ENCODE measurements at places on chromosomes 1 and 21.

- DNase-seq, result no peak
Measured at GRCh38 chr21:23017989-23018388, 2019.8 kb downstream of the NCAM2 start.

DNA sequence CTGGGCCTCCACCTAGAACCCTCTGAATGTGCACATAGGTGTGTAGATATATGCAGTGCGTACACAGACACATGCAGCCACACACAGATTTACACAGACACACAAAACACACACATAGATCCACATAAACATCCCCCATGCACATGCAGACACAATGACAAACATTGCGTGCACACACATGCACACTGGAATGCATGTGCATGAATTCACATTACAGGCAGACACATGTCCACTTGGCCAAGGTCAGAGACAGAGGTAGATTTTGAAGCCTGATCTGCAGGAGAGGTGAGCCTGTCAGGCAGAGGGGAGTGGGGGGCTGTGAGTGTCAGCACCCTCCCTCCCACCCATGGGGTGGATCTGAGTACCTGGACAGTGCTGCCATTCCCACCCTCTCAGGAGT, 338.5 kb downstream of the PTPRU start:
- DNase-seq, result no peak

GRCh38 chr1:221805121-221805520, 63.2 kb upstream of the DUSP10 start:
- DNase-seq, result no peak

DNA sequence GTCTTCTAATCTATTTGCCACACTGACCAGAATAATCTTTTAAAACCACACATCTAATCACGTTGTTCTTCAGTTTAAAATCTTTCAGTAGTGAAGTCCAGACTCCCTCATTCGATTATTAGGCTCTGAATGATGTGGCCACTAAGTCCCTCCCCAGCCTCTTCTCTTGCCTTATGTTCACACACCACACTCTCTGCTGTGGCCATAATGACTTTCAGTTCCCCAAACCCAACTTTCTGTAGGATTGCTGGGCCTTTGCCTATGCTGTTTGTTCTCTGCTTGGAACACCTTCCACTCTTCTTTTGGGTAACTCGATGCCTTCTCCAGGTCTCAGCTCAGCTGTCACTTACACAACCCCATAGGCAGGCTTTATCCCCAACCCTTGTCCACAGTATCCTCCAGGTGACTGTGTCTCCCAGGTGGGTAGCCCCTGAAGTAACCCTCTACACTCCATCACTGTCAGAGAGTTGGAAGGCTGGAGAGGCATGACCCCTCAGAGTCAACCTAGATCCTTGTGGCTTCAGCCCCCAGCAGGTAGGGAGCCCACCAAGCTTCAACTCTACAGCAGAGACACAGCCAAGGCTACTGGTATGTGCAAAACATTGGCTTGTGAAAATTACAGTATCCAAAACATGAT, 8.4 kb upstream of the SLC37A1 start:
- no peak for DNase-seq

DNA sequence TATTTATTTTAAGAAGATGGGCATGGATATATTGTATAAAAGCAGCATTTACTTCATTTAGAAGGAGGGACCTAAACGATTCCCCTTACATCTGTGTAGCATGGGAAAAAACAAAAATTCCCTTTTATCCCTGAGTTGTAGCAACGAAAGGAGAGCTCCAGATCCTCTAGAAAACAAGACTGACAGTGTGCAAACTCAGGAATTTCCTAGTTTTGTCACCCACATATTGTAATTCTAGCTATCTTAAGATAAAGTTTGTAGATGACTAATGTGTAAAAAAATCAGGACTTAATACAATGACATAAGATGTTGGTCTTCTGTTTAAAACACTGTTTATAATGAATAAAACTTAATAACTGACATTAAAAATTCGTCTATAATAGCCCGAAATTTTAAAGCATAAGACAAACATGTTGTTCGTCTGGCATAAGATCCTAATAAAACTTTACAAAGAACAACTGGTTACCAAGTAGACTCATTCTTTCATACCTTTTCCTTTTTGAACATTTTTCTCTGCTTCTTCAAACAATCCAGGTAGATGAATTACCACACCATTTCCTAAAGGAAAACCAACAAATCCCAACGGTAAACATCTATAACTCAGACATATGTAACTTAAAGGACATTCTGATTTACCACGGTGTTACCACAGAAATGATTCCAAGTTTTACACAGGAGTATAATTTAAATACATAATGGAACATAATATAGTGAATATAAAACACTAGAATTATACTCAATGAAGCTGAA, 15.2 kb downstream of the ADSS2 start:
- DNase-seq, result no peak

DNA sequence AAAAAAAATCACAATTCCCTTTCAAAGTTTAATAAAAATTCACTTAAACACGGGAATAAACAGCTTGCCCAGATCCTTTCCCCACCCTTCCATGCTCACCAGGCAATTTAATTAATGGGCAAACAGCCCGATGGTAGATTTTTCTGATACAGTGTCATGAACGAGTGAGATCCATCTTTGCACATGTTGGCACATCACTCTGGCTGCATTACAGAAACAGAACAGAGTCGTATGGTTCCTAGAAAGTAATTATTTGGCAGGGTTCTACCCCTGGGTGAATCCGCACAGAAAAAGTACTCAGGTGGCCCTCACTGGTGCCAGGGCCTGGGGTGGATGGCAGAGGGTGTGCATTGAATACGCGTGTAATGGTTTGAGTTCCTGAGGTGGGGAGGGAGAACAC, 24.6 kb upstream of the OVAAL start:
- no peak for DNase-seq

GRCh38 chr1:47175227-47175934, 14.5 kb downstream of the PDZK1IP1 start:
- DNase-seq, result peak; percentile 22

- no peak for DNase-seq
Measured at GRCh38 chr1:245842106-245842505, 665.0 kb downstream of the SMYD3 start.

GRCh38 chr1:238331557-238331956, 440.8 kb upstream of the ZP4 start:
- no peak for DNase-seq

DNA sequence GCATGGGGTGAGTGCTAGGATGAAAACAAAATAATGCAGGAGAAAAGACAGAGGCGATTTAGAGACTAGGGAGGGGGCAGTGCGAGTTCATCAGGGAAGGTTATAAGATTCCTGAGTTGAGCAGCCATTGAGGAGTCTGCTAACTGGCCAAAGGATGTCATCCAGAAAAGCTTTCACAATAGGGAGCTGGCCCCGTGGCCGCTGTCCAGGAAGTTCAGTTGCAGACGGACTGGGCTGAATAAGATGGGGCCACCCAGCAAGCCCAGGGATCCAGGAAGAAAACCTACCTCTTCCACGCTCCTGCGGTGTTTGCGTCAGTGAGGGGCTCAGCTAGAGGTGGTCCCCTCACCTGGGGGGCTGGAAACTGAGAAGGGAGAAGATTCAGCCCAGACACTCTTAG, 4.0 kb upstream of the PKP1 start:
- DNase-seq, result no peak

DNA sequence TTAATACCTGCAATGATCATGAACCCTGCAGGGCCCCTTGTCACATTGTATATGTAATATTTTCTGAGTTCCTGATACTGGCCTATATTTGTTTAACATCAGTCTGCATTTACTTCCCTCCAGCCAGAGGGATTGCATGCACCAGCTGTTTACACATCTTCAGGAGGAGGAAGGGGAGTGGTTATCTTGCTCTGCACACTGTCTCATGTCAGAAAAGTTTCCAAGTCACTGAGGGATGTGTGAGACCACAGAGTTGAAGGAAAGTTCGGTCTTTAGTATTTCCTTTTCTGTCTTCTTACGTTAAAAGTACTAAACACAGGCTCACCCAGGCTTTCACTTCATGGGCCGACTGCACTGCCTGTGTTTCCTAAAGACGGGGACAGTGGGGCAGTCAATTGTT, 574.1 kb downstream of the LMO4 start:
- DNase-seq, result no peak

- no peak for DNase-seq
Measured at GRCh38 chr21:34687745-34688144, 19.0 kb downstream of the CLIC6 start.

- DNase-seq, result no peak
Measured at GRCh38 chr21:42370894-42371654, 4.7 kb upstream of the TFF1 start.

GRCh38 chr1:47228644-47229030, 3.4 kb downstream of the TAL1 start:
- no peak for DNase-seq

DNA sequence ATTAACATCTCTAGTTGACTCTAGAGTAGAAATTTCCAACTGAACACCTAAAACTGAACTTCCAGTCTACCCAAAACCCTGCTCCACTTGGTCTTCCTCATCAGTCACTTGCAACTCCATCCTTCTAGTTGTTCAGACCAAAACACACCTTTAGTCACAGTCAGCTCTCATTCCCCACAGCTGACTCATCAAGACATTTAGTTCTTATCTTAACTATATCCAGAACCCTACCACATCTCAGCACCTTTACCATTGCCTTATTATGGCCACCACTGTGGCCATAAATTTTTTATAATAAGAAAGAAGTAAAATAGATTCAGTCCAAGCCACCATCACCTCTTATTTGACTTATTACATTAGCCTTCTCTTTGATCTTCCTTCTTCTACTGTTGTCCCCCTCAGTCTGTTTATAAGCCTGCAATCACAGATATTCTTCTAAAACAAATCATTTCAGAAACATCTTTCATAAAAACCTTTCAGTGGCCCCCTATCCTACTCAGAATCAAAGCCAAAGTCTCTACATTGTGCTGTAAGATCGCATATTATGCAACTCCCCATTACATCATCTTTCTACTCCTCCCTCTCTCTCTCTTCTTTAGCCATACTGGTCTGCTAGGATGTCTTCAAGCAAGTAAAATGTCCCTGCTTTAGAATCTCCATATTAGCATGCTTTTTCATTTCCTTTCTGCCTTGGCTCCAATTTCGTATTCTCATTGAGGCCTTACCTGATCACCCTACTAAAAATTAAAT, 275.9 kb downstream of the LRRC40 start:
- no peak for DNase-seq

GRCh38 chr1:244821134-244821533, 14.3 kb upstream of the COX20 start:
- DNase-seq, result no peak

DNA sequence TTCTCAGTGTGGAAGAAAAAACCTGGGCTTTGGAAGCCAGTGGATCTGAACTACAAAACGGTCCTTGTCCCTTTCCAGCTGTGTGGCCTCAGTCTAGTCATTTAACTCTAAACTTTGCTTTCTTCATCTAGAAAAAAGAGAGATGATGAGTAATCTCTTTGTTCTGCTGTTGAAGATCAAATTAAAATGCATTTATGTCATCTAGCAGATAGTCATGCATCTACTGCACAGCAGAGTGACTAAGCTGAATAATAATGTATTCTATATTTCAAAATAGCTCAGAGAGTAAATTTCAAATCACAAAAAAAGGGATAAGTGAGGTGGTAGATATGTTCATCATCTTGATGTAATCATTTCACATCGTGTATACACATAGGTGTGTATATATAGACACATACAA, 473.2 kb downstream of the DSCAM start:
- no peak for DNase-seq

GRCh38 chr1:99680270-99680669, 34.4 kb downstream of the PALMD start:
- no peak for DNase-seq

GRCh38 chr1:117689997-117690625, 84.3 kb downstream of the TENT5C start:
- no peak for DNase-seq

DNA sequence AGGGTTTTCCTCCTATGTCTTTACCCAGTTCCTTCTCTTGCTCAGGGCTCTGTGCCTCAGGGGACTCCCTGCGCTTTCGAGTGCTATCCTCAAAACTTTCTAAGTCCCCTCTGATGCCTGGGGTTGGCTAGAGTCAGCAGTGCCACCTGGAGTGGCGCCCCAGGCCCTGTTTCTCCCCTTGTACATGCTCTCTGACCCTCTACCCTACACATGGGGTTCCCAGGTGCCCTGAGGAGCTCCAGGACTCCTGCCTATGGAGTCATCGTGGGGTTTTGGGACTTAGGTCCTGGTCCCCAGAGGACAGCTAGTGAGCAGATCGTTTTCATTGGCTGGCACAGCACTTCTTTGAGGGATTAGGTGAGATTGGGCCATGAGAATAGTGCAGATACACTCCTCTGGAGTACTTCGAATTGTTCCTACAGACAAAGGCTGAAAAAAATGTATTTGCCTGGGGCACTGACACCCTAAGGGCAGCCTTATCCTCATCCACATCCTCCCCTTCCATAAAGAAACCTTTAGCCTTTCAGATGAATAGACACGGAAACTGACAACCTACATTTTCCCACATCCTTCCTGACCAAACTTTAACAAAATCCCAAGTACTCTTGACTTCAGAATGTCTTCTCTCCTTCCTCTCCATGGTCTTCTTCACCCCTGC, 41.5 kb downstream of the LGR6 start:
- no peak for DNase-seq

- no peak for DNase-seq
Measured at GRCh38 chr1:203609979-203610493, 16.6 kb upstream of the ATP2B4 start.

DNA sequence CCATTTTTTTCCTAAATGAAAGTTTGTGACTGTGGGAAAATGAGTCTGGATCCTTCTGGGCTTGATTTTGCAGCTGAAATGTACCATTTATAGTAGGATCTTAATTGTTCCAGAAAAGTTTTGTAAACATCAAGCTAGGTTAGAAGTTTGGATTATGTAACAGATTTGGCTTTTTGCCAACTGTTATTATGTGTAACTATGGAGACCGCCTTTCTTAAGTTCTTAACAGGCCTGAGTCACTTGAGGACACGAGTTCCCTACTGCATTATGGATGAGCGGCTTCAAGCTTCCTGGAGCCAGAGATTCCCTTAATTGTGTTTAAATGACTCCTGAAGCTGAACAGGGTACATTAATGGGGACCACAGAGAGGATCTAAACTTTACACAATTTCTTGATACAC, 22.2 kb downstream of the SLC25A33 start:
- DNase-seq, result peak; percentile 89

DNA sequence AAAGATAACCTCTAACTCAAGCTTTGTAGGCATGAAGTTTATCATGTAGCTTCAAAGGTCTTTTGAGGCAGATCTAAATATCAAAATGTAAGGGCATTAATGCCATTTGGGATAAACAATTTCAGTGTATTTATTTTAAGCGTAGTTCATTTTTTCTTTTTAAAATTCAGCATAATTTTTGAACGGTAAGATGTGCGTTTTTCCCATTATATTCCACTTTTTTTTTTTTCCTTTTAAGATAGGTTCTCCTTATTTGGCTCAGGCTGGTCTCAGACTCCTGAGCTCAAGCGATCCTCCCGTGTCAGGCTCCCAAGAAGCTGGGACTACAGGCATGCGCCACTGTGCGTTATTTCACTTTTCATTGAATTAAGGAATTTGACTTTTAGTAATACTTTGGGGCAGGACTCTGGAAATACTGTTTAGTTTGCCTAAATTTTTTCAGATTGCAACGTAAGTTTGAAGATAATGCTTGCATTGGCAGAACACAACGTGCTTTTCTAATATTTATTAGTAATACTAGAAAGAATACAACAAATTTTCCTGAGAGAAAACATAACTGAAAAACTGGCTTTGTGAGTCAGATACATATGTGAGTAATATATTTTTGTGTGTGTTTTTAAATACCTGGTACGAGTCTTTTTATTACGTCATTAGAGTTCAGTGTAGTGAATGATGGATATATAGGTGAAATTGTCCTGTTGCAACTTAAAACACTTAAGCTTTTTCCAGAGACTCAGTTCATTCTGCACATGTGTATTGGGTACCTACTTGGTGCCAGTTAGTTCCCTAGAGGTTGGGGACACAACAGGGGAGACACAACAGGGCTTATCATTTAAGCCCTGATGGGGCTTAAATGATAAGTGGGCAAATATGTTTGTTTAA, 2.2 kb downstream of the RALGPS2 start:
- DNase-seq, result no peak
